Hindlimb muscle (tissue), 1 donor: ENCODE measurements at places on chromosomes 5 and 9. TPM values are rescaled to one million over a fixed set of nuclear protein-coding genes. Genes with fewer than 3 reads are reported as not detected.
A peak's percentile ranks its signal among the peaks of the same experiment; 100 is the strongest.

DNA sequence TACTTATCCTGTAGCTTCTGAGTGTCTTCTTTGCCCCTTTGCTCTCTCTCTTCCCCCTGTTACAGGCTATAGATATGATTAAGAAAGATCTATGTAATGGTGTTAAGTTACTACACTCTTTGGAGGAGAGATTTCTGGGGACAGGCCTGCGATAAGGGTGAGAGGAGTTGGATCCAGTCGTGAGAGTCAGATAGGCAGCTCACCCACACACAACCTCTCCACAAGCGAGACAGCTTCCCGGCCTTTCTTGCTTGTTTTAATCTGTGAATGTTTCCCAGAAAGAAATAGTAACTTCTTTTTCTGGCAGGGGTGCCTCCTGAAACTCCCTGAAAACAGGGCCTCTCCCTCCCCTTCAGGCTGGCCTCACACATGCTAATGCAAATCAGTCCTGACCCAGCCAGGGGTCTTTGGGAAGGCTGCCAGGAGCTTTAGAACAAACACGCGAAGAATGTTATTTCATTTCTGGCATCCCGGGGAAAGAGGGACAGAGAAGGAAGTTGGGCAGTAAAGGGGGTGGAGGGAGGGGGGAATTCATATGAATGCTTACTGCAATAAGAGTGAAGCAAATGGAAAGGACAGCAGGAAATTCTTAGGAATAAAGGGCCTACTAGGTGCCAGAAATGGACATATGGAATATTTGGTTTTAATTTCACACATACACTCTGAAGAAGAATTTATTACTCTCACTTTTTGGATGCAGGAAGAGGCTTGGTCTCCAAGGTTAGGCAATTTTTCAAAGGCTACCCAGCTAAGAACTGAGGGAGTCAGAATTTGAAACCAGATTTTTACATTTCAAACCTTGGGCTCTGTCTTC lies 215.8 kb upstream of the TRIM32 start:
- peak; percentile 69 for DNase-seq

- DNase-seq, result no peak
Observed at GRCh38 chr9:134165357-134166315, 1.3 kb upstream of the RNU6ATAC start.

- DNase-seq, result no peak
Observed at GRCh38 chr5:151678713-151679112, 8.0 kb downstream of the SPARC start.

- DNase-seq, result no peak
Observed at GRCh38 chr9:1156794-1157550, 106.8 kb downstream of the DMRT2 start.

DCAF10 gene
- 22.8 TPM for polyA plus RNA-seq

PFN3 gene
- polyA plus RNA-seq, result not detected
